Hindlimb muscle (tissue), 1 donor: ENCODE measurements at places on chromosomes 2 and 18.

GRCh38 chr2:198518935-198519334 is 714.5 kb downstream of the PLCL1 start:
- DNase-seq = no peak

DNA sequence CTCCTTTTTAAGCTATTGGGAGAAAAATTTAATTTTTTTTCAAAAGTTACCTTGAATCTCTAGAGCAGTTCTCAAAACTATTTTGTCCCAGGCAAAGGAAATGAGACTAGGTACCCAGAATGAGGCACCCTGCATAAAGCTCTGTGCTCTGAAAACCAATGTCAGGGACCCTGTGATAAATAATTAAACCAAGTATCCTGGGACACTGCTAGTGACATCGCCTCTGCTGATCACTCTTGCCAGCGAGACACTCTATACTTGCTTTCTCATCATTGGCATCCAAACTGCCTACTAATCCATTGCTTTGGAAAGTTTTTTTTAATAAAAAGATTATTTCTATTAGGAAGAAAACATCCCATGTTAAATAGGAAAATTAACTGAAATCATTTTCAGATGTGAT is 1.4 kb downstream of the GKN1 start:
- no peak for DNase-seq

GRCh38 chr2:205216580-205216979 is 465.7 kb upstream of the NRP2 start:
- DNase-seq = no peak

DNA sequence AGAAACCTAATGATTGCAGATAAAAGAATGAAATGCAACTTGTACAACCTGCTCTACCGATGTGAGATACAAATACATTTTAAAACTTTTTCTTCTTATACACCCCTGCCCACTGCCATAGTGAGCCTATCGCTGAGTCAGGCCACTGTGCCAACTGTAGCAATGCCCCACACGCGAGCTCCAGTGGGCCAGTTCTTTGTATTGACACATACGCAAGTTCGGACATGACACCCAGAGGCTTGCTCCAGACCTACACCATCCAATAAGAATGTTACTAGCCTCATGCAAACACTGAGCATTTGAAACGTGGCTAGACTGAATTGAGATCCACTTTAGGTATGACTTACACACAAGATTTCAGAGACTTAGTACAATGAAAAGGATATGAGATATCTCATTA is 340.1 kb downstream of the ARHGAP15 start:
- DNase-seq = no peak

DNA sequence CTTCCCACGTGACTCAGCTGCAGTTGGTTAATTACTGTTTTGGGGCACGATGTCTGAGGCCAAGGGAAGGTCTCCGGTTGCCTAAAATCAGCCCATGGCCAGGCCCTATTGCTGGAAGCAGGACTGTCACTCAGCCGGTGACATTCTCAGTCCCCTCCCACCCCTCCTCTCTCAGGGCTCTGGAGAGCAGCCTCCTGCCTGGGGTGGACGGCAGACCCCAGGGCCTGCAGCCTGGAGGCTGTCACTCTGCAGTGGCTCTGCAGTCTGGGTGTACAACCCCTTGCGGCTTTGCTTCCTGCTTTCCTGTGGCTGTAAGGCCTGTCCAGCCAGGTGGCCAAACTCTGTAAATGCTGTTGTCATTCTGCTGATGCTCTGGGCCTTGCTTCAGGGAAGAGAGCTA is 32.8 kb downstream of the ZBTB7C start:
- DNase-seq = no peak

DNA sequence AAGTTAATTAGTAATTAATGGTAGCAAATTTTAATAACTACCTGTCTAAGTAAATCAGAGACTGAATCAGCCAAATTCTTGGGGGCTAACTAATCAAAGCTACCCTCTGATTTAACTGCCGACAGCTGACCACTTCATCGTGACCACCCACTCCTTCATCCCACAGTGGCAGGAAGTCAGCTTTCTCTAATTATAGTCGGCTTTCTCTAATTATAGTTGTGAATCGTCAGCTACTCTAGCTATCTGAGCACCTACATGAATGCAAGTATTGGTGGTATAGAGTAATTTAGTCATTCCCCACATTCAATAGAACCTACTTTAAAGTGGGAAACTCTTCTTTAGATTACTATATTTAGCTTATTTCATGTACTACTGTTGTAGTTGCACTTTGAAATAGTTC is 185.5 kb downstream of the PTGR3 start:
- no peak for DNase-seq

DNA sequence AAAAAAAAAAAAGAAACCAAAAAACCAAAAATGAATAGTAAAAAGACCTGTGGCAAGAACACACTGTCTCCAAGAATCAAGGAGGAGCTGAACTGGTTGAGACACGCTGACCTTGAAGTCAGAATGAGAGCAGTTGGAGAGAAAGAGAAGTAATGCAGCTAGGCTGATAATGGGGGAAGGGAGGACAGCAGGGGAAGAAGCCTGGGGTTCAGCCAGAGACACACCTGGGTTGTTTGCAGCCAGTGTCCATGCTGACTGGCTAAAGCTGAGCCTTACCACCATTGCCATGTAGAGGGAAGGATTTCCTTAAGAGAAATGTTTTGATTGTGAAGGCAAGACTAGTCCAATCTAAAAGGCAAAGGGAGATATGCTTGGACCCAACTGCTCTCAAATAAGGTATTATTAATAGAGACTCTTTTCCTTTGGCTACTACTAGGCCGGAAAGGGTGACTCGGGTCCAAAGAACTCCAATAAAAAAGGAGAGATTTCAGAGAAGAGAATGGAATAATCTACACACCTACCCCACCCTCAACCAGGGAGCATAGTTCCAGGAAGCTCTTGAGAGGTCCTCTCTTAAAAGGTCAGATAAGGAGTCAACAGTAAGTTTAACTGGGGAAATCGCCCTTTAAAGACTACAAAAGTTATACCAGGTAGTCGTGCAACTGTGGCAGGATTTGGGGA is 25.2 kb upstream of the REL start:
- DNase-seq = no peak

GRCh38 chr2:38835015-38835601 is 40.6 kb downstream of the DHX57 start:
- no peak for DNase-seq

- DNase-seq = no peak
Observed at GRCh38 chr2:136424112-136424511, 306.2 kb upstream of the CXCR4 start.

DNA sequence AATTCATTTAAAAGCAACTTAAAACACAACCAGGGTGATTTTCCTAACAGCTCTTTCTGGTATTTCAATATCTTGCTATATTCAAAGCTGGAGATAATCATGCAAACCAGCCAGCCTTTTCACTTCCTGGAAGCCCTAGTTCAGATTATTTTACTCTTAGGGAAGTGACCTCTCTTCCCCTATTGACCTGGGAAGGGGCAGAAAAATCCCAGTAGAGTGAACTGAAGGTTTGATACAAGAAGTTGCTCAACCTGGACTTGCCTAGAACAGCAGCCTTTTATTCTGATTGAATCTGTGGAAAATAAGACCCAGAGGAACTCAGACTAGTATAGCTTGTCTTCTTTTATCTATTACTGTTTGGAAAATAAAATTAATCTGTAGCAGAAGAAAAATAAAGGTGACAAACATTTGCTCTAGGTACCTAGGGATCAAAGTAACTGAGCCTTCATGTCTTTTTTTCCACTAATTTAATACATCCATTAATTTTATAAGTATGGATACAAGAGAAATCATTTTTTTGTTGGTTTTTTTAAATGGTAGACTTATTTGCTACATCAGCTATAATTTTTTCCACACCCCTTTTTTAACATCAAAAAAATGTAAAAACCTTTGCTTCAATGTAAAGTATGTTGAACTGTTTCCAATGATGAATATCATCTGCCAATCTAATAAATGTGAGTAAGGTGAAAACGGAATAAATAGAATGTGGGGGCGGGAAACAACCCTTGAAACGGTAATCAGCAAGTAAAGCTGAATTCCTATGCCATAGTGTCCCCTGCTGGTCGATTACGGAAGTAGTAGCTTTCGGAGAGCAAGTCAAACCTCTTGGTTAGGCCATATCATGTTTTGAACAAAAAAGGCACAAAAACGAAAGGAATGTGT is 629.9 kb downstream of the NRXN1 start:
- peak; percentile 30 for DNase-seq

- no peak for DNase-seq
Observed at GRCh38 chr18:51191128-51191717, 6.3 kb downstream of the MEX3C start.

- DNase-seq = peak; percentile 50
Observed at GRCh38 chr2:47174733-47175361, 19.7 kb upstream of the STPG4 start.

DNA sequence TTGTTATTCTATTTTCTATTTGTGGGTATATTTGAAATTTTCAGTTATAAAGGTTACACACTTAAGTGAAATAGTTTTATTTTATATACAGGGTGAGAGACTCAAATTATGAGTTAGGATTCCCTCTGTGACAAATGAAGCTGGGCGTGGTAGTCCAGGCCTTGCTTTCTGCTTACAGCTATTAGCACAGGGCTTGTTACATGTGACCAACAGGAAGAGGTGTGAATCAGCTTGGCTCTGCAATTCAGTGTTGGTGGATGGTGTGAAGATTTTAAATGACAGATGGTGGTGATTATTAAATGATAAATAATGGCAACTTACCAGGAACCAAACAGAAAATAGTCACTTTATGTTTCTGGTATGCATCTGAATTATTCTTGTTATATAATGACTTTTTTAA is 64.4 kb upstream of the NOSTRIN start:
- DNase-seq = no peak

DNA sequence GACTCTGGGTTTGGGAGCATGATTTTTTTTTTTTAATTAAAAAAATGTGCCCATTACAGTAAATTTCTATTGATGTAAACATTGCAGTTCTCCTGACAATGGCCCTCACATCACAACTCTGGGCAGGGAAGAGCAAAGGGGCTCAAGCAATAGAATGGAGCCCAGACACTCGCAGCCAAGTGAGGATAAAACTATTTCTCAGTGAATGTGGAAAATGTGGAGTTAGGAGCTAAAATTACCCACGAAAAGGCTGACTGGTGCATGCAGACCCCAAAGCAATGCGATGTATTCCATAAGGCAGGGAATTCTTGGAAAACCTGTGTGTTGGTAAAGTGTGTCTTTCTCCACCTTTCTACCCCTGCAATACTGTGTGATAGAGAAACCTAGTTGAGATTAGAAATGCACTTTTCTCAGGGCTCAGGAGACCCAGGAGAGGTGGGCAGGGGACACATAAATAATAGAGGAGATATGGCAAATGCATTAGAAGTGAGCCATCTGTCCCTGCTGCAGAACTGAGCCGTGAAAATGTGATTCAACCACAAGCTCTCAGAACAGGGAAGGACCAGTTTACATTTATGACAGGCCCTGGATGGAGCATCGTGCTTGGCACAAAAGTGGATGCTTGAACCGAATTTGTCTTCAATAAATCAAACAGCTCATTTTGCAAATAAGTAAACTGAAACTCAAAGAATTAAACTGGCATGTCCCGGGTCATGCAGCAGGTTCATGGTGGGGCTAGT is 100.1 kb downstream of the MYCN start:
- DNase-seq = no peak

- no peak for DNase-seq
Observed at GRCh38 chr2:157831573-157832315, 44.4 kb downstream of the ACVR1 start.

GRCh38 chr2:176002688-176003210 is 682 bp upstream of the LNPK start:
- DNase-seq = peak; percentile 39

- no peak for DNase-seq
Observed at GRCh38 chr2:130985206-130985780, 108.0 kb downstream of the FAM168B start.

GRCh38 chr2:218223046-218223445 is 6.1 kb downstream of the ARPC2 start:
- no peak for DNase-seq

GRCh38 chr18:39453882-39454281 is 1888.3 kb upstream of the CELF4 start:
- peak; percentile 87 for DNase-seq

GRCh38 chr2:164069540-164069939 is 333.7 kb upstream of the FIGN start:
- no peak for DNase-seq

GRCh38 chr2:163771596-163771995 is 35.8 kb upstream of the FIGN start:
- DNase-seq = no peak

DNA sequence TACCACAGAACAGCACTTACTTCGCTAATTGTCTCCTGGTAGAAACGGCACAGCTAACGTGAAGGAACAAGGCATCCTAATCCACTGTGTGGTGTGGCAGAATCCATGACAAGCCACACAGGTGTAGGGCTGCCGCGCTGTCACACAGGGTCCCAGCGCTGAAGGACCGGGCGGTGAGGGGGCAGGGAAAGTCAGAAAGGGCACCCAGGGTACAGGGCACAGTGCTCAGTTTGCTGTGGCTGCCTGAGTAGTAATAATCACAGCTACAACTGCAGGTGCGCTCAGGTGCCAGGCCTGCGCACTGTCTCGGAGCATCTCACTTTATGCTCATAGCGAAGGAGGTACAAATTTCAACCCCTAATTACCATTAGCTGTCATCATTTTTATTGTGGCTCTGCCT is 55.2 kb upstream of the CAB39 start:
- DNase-seq = no peak

- DNase-seq = no peak
Observed at GRCh38 chr18:79508565-79509535, 113.1 kb downstream of the NFATC1 start.

DNA sequence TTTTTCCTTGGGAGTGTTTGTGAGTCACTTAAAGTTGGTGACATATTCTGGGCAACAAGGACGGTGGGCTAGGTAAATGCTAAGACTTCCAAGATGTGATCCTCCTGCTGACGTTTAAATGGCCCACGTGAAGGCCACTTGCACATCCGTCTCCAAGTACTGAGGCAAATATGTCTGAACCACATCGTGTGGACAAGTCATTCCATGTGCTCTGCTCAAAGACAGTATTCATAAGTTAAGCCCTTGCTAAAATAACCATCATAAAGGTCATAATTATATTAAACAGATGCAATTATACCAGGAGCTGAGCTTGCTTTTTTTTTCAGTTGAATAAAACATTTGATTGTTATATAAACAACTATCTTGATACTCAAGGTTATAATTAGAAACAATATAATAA is 44.8 kb downstream of the SPP2 start:
- no peak for DNase-seq

DNA sequence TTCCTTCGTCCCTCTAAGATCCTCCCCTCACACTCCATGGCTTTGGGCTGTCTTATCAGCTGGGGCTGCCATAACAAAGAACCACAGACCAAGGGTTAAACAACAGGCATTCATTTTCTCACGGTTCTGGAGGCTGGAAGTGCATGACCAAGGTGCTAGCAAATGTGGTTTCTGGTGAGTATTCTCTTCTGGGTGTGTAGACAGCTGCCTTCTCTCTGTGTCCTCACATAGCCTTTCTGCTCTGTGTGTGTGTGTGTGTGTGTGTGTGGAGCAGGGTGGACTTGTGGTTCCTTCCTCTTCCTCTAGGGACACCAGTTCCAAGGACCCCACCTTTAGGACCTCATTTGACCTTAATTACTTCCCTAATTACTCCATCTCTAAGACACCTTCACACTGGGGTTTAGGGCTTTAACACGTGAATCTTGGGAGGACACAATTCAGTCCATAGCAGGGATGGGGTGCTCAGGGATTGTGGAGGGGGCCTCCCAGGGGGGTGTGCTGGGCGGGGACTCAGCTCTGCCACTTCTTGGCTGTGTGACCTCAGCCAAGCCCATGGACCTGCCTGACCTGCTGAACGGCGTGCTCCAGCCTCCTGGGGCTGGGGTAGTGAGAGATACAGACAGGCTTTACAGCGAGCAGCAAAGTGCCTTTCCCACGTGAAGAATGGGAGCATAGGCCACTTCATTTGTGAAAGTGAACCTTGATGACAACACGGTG is 38.0 kb downstream of the ACKR3 start:
- DNase-seq = no peak
